Natural killer cell treated with Interleukin-12 subunit alpha and Interleukin-12 subunit beta and Interleukin-15 and Interleukin-18, amount 100 ng/mL, for 72 hours (primary cell): ENCODE measurements at places on chromosomes 7 and 10. TPM values are rescaled to one million over a fixed set of nuclear protein-coding genes. Genes with fewer than 3 reads are reported as not detected.

GRCh38 chr10:92997620-92998019 is 63.0 kb upstream of the CYP26C1 start:
- DNase-seq: no peak
- H3K4me1 ChIP-seq: peaks cover 4% of the 10 kb centered on the region
- no peaks in the 10 kb centered on the region for H3K27me3 ChIP-seq

GRCh38 chr7:45986355-45987298 is 65.6 kb upstream of the IGFBP3 start:
- H3K4me1 ChIP-seq: no peaks in the 10 kb centered on the region
- no peak for DNase-seq

CRYGN gene
- not detected for total RNA-seq

CDC14C gene
- total RNA-seq: not detected

DNA sequence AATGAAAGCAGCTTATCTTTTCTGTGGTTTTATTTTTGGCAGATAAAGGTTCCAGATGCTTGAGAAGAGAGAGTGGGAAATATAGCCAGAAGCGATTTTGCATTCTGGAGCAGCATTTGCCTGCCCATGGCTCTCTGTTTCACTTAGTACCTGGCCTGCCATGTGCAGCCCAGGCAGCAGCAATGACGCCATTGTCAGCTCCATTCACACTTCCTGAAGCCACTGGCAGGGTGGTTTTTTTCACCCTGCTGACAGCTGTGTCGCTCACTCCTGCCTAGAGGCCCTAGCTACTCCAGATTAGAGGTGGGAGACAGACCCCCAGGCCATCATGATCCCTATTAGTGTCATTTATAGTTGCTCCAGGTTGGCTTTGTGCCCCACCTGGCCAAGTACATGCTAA is 30.1 kb upstream of the NEUROD6 start:
- no peaks in the 10 kb centered on the region for H3K4me1 ChIP-seq
- DNase-seq: no peak
- H3K27ac ChIP-seq: no peak overlapping the region
- no peaks in the 10 kb centered on the region for H3K36me3 ChIP-seq

DNA sequence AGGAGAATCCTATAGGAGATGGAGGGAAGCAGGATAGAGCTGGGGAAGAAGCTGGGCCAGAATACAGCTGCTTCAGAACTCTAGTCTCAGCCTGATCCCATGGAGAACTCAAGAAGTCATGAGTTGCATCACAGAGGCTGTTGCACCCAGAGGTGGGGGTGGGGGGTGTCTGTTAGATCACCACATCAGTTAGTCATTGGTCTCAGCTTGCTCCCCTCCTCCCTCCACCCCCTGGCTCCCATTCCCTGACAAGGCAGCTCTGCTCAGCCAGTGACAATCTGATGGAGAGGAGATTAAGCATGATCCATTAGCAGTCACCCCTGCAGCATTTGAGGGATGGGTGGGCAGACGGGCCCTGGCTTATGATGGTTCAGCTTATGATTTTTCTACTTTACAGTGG is 58.4 kb upstream of the FGL2 start:
- H3K36me3 ChIP-seq: peaks cover 5% of the 10 kb centered on the region
- H3K27me3 ChIP-seq: no peaks in the 10 kb centered on the region
- H3K27ac ChIP-seq: no peak overlapping the region
- DNase-seq: no peak
- H3K4me3 ChIP-seq: no peak overlapping the region

- no peaks in the 10 kb centered on the region for H3K36me3 ChIP-seq
- no peaks in the 10 kb centered on the region for H3K27me3 ChIP-seq
- DNase-seq: no peak
Measured at GRCh38 chr10:131817866-131818509, 82.8 kb upstream of the PPP2R2D start.

DNA sequence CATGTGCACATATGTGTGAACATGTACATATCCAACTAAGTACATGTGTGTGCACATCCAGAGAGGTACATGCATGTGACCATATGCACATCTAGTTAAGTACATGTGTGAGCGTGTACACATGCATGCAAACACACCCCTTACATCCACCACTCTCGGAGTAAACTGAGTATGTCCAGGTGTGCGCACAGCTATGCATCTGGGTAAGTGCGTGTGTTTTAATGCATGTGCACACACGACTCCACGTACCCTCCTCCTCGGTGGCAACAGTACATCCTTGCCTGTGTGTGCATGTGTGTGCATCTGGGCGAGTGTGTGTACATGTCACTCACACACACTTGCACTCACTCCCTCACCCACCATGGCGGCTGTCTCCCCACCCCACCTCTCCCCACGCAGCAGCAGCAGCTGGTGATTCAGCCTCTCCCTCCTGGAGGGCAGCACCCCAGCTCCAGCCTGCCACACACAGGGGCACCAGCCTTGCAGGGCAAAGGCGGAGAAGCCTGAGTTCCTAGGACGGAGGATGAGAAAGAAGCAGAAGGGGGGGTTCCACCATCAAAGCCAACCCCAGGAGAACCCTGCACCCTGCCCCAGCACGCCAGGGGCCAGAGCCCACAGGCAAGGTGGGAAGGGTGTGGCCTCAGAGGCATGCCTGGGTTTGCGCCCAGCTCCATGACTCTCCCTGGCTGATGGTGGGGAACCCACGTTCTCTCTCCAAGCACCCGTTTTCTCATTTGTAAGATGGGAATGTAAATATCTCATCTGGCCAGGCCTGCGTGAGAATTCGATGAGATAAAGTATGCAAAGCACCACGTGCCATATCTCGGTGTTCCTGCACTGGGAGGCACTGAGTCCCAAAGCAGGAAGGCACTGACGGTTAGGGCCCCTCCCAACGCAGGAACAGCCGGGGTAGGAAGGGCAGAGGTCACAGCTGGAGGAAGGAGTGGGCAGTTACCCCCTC is 27.7 kb upstream of the DNAAF5 start:
- peaks cover 17% of the 10 kb centered on the region for H3K36me3 ChIP-seq
- no peak for DNase-seq
- H3K27ac ChIP-seq: no peak overlapping the region
- no peaks in the 10 kb centered on the region for H3K4me1 ChIP-seq

GRCh38 chr10:73634421-73634820 is 6.9 kb downstream of the MYOZ1 start:
- H3K36me3 ChIP-seq: no peaks in the 10 kb centered on the region
- H3K27ac ChIP-seq: no peak overlapping the region
- H3K27me3 ChIP-seq: peaks cover 2% of the 10 kb centered on the region
- H3K4me1 ChIP-seq: no peaks in the 10 kb centered on the region
- H3K4me3 ChIP-seq: no peak overlapping the region
- DNase-seq: no peak

GRCh38 chr7:19133886-19134285 is 11.3 kb downstream of the FERD3L start:
- H3K27me3 ChIP-seq: peaks cover 3% of the 10 kb centered on the region
- no peaks in the 10 kb centered on the region for H3K4me1 ChIP-seq
- no peak for DNase-seq
- H3K27ac ChIP-seq: no peak overlapping the region
- no peaks in the 10 kb centered on the region for H3K36me3 ChIP-seq
- no peak overlapping the region for H3K4me3 ChIP-seq

DNA sequence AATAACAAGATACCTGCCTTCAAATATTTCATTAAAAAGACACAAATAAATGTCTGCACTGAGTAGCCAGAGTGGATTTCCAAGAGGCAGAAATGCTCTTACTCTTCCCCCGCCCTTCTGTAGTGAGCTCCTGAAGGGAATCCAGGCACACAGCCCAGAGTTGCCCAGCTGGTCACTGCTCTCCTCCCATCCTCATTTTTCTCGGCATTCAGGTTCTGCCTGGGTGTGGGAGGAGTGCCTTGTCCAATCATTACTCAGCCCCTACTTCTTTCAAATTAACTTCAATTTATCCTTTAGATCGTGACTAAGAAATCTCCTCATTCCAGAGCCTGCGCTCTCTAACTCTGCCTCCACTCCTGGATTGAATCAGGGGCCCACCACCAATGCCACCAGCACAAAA is 12.2 kb downstream of the CCDC6 start:
- no peak overlapping the region for H3K4me3 ChIP-seq
- no peaks in the 10 kb centered on the region for H3K27me3 ChIP-seq
- H3K4me1 ChIP-seq: peaks cover 71% of the 10 kb centered on the region
- H3K27ac ChIP-seq: peak overlapping the region; percentile 49

SPDYE2B gene
- total RNA-seq: not detected

DNA sequence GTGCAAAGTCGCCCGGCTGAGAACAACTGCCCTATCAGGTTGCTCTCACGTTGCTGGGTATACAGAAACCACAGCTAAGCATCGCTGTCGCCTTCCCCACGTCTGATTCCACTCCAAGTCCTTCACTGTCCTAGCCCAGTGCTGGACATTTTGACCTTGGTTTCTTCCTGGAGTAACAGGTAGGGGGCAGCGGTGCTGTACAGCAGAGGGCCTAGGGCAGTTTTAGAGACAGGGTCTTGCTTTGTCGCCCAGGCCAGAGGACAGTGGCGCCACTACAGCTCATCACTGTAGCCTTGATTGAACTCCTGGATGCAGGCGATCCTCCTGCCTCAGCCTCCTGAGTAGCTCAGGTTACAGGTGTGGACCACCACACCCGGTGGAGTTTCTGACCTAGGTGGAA is 2.6 kb downstream of the CLDN15 start:
- no peak overlapping the region for H3K27ac ChIP-seq
- DNase-seq: peak; percentile 32
- peaks cover 6% of the 10 kb centered on the region for H3K4me1 ChIP-seq
- no peak overlapping the region for H3K4me3 ChIP-seq
- H3K27me3 ChIP-seq: no peaks in the 10 kb centered on the region

ING3 gene
- 20.3 TPM for total RNA-seq

DNA sequence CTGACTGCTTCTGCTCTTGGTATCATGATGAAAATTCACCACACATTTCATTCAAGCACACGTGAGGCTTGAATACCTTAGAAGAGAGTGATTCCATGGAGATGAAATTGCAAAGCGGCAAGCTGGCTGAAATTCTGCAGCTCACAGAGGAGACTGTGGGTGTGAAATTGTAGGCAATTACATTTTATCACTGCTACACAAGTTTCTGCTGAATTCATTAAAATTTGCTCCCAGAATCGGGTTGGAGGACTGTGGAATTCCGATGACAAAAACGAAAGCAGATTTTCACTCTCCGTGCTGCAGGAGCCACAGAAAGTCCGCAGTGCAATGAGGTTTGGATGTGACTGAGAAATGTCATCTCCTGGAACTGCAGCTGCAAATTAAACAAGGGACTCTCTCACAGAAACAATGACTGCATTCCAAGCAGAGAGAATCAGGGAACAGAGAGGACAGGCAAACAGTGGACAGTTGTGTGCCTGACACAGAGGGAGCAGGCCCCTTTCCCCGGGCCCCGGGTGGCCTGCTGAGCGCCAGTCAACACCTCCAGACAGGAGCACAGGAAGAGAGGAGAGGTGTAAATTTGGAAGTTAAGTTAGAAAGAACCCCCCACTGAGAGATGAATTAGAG is 109.1 kb downstream of the C10orf90 start:
- DNase-seq: no peak
- no peaks in the 10 kb centered on the region for H3K36me3 ChIP-seq
- H3K27ac ChIP-seq: no peak overlapping the region
- H3K4me1 ChIP-seq: no peaks in the 10 kb centered on the region
- peaks cover 2% of the 10 kb centered on the region for H3K27me3 ChIP-seq
- no peak overlapping the region for H3K4me3 ChIP-seq

DNA sequence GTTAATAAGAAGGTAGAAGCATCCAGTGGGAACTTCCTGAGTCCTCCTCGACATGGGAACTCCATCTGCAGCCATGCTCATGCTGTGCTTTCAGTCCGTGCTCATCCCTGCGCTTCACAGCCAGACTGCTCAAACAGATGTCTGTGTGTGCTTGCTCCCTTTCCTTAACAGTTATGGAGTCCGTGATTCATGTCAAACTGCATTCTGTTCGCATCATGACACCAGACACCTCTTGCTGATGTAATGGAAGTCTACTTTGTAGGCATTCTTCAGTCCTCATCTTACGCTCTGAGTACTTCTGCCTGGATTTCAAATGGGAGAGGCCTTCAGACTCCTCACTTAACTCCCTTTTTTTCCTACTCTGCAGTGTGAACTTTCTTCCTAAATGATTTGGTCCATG is 304.9 kb downstream of the SUGCT start:
- H3K36me3 ChIP-seq: no peaks in the 10 kb centered on the region
- DNase-seq: no peak
- H3K4me1 ChIP-seq: no peaks in the 10 kb centered on the region
- H3K27ac ChIP-seq: no peak overlapping the region

ABHD11 gene
- 24.2 TPM for total RNA-seq

DNA sequence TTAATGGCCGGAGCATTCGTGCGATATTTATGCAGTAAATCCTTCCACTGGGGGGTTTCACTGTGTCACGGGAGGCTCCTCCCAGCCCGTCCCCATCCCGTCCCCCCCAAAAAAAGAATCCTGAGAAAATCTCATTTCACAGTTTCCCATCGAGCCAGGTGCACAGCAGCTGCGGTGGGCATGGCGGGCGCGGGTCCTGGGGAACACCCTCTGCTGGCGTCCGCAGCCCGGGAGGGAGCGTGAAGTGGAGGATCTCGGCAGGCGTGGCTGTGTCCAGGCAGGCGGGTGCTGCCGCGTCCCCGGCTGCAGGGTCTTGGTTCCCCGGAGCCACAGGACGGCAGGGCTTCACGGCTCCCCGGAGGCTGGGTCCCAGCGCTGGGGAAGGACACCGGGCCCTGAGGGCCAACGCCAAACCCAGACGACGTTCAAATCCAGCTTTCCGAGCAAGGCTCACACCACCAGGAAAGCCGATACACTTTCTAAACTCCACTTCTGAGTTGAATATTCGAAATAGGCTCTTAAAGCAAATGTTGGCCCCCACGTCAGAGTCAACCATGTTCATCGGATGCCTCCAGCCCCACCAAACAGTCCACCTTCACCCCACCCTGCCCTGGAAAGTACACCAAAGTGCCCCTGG is 55.7 kb downstream of the PDGFA start:
- H3K27ac ChIP-seq: no peak overlapping the region
- no peak for DNase-seq
- H3K36me3 ChIP-seq: peaks cover 14% of the 10 kb centered on the region
- H3K27me3 ChIP-seq: no peaks in the 10 kb centered on the region

GRCh38 chr10:118827053-118827452 is 72.3 kb upstream of the CACUL1 start:
- no peaks in the 10 kb centered on the region for H3K4me1 ChIP-seq
- no peak overlapping the region for H3K27ac ChIP-seq
- DNase-seq: no peak
- H3K27me3 ChIP-seq: no peaks in the 10 kb centered on the region
- H3K36me3 ChIP-seq: no peaks in the 10 kb centered on the region
- H3K4me3 ChIP-seq: no peak overlapping the region

DNA sequence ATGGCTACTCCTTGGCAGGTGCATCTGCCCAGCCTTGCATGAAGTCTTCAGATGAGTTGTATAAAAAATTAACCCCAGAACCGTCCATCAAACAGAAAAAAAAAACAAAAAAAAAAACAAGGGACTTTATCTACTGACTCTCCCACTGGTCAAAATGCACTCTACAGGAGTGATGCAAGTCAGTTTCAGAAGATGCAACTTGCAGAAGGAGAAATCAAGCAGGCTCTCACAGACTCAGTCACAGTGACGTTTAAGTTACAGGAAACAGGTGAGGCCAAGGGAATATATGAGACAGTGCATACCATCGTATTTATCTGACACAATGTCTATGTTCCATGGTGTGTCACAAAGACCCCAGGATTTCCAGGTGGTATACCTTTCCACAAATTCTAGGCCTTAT is 17.5 kb upstream of the PRPS1L1 start:
- no peaks in the 10 kb centered on the region for H3K36me3 ChIP-seq
- no peaks in the 10 kb centered on the region for H3K4me1 ChIP-seq
- no peak overlapping the region for H3K4me3 ChIP-seq
- no peaks in the 10 kb centered on the region for H3K27me3 ChIP-seq
